Amygdala (tissue), 56 donors: ENCODE measurements at places on chromosomes 12 and 14.
A peak's percentile ranks its signal among the peaks of the same experiment; 100 is the strongest.

DNA sequence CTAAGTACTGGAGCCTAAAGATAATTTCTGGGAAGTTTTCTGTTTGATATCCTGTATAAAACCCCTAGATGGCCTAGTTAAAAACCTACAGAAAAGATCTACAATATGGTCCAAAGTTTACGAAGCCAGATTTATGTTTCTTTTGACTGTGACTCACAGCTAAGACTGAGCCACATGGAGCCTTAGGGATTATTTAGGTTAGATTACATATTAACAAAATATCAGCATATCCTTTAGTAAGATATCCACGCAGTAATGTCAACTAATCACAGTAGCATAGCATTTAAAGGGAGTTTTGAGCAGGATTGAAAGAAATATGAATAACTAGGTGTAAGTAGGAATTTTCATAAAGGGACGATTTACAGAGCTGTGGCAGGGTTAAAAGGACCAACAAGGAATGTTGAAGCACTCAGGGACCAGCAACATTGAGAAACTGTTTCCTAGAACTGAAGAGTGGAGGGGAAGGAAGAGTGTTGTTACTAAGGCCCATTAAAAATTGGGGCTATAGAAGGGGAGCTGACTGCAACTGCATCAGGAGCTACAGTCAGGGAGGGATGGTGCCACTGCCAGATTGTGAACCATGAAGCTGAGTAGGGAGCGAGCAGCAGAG, 155.5 kb downstream of the DACT1 start:
- DNase-seq, result no peak

DNA sequence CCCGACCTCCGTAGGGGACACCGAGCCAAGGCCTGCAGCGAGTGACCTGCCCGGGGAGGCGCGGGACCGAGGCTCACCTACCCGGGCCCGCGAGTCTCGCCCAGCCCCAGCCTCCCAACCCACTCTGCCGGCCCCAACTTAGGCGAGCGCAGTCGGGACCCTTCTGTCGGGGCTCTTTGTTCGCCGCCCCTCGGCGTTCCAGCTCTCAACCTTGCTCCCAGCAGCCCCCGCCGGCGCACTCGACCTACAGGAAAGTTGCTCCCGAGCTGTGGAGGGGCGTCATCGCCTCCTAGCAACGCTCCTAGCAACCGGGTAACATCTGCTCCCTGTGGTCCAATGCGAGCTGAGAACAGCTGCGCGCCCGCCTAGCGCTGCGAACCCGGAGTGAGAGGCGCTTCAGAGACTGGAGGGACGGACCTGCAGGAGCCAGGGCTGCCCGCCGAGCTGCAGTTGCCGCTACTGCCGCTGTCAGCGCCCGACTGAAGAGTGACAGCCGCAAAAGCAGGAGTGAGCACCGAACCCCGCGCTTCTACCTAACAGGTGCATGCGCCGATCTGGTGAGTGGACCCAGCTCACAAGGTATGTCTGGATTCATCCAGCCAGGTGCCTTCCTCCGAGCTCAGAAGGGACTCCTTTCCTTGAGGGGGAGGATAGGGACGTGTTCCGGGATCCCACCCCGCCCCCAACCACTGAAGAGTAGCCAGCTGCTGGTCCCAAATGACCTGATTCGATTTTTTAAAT, 355.0 kb downstream of the SNAPC1 start:
- DNase-seq, result peak; percentile 72

GRCh38 chr12:128789356-128789929, 34.3 kb downstream of the SLC15A4 start:
- no peak for DNase-seq

DNA sequence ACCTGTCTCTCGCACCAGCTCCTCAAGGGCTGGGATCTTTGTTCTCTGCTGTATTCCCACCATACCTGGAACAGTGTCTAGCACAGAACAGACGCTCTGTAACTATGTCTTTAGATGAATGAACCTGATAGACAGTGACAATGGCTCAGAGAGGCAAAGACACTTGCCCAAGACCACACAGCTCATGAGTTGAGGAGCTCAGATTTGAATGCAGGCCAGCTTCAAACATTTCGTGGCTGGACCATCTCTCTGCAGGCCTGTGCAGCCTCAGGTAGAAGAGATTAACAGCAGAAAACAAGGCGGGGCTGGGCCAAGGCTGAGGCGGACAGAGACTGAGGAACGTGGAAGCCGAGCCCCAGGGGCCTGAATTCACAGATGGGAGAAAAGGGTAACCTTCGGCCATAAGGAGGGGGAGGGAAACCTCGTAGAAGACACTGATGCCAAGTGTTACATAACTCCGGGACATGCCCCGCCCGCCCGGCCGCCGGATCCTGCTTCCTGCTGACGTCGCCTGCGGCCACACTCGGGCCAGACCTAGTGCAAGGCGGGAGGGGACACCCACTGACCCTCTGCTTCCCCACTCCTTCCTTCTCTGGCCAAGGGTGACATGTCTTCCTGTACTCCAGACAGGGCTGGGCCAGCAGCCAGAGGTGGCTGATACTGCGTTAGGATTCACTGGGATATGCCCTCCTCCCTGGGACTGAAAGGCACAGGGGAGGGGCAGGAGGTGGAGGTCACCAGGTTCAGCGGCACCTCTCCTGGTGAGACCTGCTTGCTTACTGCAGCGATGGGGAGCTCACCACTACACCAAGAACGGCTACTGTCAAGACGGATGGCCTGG, 86.8 kb downstream of the RFLNA start:
- peak; percentile 41 for DNase-seq

- no peak for DNase-seq
Observed at GRCh38 chr14:49982082-49982481, 89.2 kb downstream of the ARF6 start.

DNA sequence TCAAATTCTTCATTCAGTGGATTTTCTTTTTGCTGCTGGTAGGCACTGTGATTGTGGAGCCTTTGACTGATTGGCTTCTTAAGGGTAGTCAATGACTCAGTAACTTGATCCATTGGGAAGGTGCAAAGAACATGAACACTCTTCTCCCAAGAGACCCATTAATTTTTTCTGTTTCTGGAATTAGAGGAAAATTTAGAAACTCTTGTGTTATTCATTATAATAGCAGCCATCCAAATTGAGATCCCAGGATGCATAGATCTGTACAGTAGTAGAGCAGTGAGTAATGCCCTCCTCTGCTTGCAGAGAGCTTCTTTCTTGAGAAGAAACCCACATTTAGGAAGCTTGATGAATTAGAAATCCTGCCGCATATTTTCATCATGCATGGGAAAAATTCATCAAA, 63.9 kb downstream of the MYRFL start:
- DNase-seq, result no peak

DNA sequence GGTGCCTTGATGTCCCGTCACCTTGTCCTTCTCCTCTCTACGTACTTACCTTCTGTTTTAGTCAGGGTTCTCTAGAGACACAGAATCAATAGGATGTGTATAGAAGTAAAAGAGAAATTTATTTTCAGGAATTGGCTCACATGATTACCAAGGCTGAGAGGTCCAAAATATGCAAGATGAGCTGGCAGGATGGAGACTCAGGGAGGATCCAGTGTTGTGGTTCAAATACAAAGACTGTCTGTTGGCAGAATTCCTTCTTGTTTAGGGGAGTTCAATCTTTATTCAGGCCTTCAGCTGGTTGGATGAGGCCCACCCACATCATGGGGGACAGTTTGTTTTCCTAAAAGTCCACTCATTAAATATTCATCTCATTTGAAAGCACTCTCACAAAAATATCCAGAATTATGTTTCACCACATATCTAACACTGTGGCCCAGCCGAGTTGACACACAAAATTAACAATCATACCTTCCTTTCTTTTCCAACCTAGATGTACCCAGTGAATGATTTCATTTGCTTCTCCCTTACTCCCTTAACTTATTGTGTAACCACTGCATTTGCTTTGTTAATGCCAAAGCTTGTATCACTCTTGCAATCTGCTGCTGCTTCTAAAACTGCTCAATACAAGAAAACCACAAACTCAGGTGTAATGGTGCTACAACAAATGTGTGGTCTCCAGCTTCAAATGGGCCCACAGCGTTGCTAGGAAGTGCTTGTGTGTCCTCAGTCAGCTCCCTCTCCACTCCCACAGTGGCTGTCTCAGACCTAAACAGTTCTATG, 195.4 kb upstream of the ARHGAP5 start:
- no peak for DNase-seq

- DNase-seq, result no peak
Observed at GRCh38 chr12:25332143-25332542, 81.4 kb upstream of the KRAS start.

GRCh38 chr12:119512772-119513497, 80.6 kb upstream of the TMEM233 start:
- no peak for DNase-seq

DNA sequence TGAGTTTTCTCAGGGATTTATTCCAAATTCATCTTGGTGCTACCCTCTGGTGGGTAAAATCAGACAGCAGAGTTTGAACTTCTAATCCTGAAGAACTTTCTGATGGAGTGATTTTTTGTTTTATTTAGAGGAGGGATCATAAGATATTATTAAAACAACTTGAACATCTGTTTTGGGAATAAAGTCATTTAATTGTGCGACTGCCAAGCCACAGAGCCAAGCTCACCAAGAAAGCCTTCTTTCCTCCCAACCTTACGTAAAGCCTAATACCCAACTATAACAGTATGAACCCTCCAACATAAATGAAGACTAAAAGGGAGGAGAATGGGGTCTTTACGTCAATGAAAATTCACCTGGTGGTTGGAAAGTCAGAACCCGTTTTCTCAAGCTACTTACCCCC, 205.5 kb upstream of the IGF1 start:
- no peak for DNase-seq

DNA sequence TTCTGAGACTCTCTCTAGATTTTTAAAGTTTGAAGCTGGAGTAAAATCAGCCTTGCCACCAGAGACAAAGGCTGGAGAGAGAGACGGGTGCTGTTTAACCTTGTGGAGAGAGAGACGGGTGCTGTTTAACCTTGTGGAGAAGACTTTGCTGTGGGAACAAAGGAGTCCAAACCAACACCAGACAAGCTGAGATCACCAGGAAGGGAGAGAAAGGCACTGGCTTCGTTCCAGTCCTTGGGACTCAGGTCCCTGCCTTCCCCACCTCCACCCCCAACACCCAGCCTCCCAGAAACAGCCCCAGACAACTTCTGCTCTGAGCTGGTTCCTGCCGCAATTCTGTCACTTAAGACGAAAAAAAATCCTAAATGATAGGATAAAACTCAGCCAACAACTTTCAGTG, 1389.3 kb downstream of the AACS start:
- DNase-seq, result no peak

DNA sequence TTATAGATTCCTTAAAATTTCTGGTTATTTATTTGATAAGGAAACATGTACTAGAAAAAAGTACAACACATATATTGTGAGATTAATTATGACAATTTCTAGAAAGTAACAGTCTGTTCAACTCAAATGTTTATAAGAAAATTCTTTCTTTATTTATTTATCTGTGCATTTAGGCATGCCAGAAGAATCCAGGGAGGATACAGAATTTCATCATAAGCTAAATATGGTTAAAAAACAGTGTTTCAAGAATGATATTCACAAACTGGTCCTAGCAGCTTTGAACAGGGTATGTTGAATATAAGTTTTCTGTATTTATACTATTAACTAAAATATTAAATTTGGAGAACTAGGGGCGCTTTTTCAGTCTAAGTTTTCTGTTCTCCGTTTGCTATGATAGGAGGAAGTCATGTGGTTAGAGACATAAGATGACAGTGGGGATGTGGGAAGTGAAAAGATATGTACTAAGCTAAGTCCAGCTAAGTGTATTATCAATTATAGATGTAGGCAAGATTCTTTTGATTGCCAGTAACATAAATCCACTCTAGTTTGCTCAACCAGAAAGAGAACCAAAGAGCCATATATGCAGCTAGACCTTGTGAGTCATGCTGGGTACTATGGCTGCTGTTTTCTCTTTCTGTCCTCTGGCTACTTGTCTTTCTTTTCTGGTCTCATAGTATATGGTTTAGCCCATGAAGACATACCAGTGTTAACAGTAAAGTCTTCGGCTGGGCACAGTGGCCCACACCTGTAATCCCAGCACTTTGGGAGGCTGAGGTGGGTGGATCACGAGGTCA, 39.0 kb downstream of the LRRK2 start:
- DNase-seq, result no peak

- DNase-seq, result peak; percentile 17
Observed at GRCh38 chr14:76876076-76876475, 49.9 kb downstream of the LRRC74A start.

- DNase-seq, result no peak
Observed at GRCh38 chr12:33752854-33753253, 269.4 kb upstream of the ALG10 start.

DNA sequence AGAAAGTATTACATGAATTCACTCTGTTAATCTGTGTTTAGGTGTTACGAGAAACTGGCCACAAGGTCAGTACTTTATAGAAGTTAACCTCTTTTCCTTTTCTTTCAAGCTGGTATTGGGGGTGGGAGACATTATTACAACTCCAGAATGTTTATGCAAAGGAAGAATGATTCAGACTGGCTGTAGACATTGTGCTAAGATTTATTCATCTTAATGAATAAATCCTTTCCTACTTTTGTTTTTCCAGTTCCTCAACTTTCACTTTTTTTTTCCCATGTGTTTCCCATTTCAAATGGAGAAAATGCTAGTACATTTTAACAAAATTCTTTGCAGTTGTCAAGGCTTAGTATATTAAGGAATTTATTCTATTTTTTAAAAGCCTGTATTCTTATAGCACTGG, 1.3 kb downstream of the OTOGL start:
- DNase-seq, result no peak

DNA sequence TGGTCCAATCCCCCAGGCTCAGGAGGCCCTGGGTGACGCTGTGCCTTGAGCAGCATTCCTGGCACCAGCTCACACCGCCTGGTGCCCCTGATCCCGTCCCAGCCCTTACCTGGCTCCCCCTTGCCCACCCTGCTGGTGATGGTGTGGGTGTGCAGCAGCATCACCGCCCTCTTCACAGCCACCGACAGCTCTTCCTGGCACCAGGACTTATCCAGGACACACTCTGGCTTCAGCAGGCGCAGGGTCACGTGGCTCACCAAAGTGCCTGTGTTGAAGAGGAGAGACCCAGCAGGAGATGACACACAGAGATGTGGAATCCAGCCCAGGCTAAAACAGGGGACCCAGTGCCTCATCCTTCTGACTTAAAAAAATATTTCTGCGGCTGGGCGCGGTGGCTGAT, 36.2 kb downstream of the GCN1 start:
- no peak for DNase-seq

- DNase-seq, result no peak
Observed at GRCh38 chr14:31059152-31059924, 33.2 kb upstream of the STRN3 start.

DNA sequence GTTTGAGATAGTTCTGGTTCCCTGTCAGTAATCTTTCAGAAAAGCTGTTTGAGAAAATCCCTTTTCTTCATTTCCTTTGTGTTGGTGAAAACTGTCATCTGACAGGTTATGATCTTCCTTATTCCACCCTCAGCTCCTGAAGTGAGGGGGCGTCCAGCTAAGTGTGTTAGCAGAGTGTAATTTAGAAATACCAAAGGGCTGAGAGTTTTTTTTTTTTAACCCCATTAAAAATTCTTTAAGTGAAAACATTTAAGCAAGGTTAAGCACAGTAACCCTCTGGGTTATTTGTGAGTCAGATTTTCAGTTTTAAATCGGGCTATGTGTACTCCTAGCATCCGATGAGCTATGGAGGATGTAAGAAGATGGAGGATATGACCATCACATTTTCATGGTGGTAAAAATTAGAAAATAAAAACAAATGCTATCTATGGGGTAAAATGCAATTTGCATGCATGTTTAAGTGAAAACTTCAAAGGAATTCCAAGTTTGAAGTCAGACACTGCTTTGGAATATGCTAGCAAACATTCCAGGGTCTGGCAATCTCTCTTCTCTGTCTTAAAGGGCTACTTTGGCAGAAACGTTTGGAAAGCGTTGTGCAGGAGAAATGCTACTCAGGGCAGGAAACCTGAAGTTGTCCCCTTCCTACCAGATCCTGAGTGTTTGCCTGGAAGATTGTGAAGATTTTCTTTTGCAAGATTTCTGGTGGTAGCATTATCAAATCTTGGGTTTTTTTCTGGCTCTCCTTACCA, 197.0 kb upstream of the PRICKLE1 start:
- no peak for DNase-seq
